ENCODE measurements at places on chromosomes 1 and 21.

GRCh38 chr1:64758233-64758632 lies 13.4 kb downstream of the RAVER2 start:
- DNase-seq = no peak

GRCh38 chr1:201769966-201770365 lies 59.0 kb upstream of the IPO9 start:
- DNase-seq = no peak

- DNase-seq = peak; percentile 84
Observed at GRCh38 chr1:42846257-42847110, at the start of gene ZNF691. Gene ZNF691, plus strand, starts transcription at chr1:42846613. Its CDS starts 3,046 bp downstream, at chr1:42849659.

DNA sequence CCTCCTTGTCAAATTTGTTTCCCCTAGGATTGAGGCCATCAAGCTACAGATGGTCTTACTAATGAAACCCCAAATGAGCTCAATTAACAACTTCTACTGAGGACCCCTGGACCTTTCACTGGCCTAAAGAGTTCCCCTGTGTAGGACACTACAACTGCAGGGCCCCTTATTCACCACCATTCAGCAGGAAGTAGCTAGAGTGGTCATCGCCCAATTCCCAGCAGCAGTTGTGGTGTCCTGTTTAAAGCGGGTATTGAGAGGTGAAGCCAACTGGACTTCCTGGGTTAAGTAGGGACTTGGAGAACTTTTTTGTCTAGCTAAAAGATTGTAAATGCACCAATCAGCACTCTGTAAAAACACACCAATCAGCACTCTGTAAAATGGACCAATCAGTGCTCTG lies 1466.9 kb downstream of the KCNT2 start:
- DNase-seq = no peak

DNA sequence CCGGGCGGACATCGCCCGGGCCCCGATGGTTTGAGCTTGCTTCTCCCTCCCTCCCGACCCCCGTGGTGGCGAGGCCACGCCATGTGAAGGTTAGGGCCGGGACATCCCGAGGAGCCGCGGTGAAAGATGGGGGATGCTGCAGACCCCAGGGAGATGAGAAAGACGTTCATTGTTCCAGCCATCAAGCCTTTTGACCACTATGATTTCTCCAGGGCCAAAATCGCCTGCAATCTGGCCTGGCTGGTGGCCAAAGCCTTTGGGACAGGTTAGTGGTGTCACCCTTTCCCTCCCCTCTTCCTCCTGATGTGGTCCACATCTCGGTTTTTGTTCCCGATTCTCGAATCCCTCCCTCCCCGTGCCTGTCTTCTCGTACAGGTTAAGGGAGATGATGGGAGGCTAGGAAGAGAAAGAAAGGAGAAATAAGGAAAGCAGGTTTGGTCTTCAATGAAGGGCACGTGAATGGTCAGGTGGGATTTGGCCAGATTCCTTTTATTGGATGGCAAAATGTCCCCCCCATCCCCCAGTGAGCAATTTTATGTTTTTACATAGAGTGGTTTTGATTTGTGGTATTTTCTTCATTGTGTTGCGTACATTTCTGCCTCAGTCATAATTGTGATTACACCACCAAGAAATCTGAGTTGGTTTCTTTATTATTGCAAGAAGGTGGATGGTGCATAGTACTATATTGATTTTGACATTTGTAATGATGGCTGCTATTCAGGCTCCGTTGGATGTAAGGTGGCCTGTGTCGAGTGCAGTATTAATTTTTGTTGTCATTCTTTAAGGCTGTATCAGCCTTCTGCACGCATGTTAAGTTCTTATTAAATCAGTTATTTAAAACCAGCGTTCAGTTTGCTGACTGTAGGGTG lies 1.2 kb downstream of the CAMSAP2 start:
- no peak for DNase-seq

- no peak for DNase-seq
Observed at GRCh38 chr1:93621246-93621645, 60.4 kb downstream of the BCAR3 start.

DNA sequence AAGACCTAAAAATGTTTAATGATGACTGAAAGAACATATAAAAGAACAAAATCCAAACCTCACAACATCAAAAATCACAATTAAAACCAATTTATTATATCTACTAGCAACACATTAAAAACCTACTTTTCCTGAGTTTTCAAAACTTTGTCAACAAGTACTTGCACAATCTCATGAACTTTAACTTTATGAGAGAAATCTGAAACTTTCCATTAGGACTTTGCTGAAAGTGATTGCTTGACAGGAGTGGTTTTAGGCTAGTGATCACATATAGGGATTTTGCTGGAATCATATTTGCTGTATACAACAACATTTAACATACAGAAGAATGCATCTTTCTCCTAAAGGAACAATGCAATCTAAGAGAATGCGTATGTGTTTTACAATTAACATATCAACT lies 13.2 kb downstream of the HNRNPR start:
- no peak for DNase-seq

DNA sequence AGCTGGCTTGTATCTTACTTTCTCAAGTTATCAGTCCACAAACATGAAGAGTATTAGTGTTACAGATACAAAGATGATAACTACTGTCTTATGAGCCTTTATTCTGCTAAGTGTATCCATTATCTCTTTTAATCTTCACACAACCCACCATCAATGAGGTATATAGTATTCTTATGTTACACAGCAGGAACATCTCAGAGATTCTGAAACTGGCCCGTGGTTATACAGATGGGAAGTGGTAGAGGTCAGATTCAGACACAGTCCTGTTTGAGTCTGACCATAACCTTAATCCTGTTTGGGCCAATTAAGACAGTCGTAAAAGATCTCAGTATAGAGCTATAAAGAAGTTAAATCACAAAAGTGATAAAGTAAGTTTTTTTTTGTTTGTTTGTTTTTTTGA lies 5.1 kb upstream of the TMEM269 start:
- DNase-seq = no peak

GRCh38 chr1:236173174-236173767 lies 30.9 kb downstream of the GPR137B start:
- no peak for DNase-seq

- DNase-seq = no peak
Observed at GRCh38 chr1:65346190-65346589, 36.8 kb downstream of the DNAJC6 start.

- peak; percentile 86 for DNase-seq
Observed at GRCh38 chr21:45439161-45439872, 34.4 kb downstream of the COL18A1 start.

- no peak for DNase-seq
Observed at GRCh38 chr1:26188477-26188876, 1.9 kb upstream of the CATSPER4 start.

- no peak for DNase-seq
Observed at GRCh38 chr1:31694964-31695313, 8.9 kb downstream of the COL16A1 start.

- no peak for DNase-seq
Observed at GRCh38 chr21:10627316-10627863, 106.0 kb downstream of the TPTE start.

GRCh38 chr1:53485478-53486394 lies 26.5 kb downstream of the DMRTB1 start:
- DNase-seq = peak; percentile 89

- no peak for DNase-seq
Observed at GRCh38 chr1:36579039-36579438, 96.3 kb upstream of the CSF3R start.

- no peak for DNase-seq
Observed at GRCh38 chr1:186214791-186215190, 160.3 kb downstream of the TPR start.
